ENCODE measurements at places on chromosomes 3 and 15.
A peak's percentile ranks its signal among the peaks of the same experiment; 100 is the strongest.

DNA sequence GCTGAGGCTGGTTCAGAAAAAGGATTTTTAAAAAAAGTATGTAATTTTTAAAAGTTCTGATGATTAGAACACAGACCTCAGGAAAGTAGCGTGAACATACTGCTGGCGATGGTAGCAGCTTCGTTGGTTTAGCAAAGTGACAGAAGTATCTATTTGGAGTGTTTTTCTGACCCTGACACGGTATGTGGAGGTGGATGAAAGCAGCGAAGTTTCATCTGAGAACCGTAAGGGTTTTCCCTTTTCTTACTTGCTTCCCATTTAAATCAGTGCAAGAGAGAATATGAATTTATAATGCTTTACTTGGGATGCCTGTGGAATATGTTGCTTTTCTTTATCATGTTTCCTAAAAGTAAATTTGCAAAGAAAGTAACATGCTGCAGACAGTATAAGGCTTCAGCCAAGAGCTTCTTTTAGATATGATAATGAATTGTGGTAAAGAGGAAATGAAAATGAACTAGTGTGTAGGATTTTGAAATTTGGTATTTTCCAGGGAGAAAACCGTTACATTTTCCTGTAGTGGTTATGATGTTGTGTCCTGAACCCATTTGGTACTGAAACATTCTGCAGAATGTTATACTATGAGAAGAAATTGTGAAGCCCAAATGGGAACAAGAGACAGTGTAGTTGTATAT is 3.9 kb downstream of the CHST2 start:
- no peak for DNase-seq

DNA sequence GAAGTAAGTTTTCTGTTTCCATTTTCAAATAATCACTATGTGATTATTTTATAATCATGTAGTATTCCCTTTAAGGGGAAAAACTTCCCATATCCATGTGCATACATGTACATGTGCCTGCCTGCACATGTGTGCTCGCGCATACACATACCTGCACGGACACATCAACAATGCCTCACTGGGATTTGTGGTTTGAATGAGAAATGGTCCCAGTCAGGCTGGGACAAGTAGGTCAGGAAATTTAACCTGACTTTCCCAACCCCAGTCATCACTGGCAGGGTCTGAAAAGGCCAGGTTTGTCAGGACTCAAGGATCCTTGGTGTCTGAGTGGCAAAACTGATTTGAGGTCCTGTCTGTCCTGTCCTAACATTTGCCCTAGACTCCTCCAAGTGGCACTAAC is 109.3 kb upstream of the MRPS22 start:
- no peak for DNase-seq

GRCh38 chr15:73378089-73378488 is 9.3 kb upstream of the HCN4 start:
- DNase-seq, result no peak

DNA sequence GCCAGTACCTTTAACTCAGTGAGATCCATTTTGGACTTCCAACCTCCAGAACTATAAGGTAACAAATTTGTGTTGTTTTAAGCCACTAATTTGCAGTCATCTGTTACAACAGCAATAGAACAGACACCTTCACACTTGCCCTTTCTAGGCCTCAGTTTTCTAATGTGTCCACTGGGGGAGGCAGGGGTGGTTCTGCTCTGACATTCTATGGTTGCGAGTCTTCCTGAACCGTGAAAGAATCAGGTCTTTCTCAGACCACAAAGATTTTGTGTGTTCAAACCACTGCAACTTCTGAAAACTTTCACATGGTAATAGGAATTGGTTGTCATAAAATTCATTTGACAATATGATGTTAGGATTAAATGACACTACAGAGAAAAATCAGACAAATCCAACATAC is 26.8 kb upstream of the CSTA start:
- no peak for DNase-seq

GRCh38 chr3:151925419-151925818 is 52.0 kb downstream of the SUCNR1 start:
- DNase-seq, result no peak

- no peak for DNase-seq
Observed at GRCh38 chr3:42094691-42095391, 3.7 kb downstream of the TRAK1 start.

DNA sequence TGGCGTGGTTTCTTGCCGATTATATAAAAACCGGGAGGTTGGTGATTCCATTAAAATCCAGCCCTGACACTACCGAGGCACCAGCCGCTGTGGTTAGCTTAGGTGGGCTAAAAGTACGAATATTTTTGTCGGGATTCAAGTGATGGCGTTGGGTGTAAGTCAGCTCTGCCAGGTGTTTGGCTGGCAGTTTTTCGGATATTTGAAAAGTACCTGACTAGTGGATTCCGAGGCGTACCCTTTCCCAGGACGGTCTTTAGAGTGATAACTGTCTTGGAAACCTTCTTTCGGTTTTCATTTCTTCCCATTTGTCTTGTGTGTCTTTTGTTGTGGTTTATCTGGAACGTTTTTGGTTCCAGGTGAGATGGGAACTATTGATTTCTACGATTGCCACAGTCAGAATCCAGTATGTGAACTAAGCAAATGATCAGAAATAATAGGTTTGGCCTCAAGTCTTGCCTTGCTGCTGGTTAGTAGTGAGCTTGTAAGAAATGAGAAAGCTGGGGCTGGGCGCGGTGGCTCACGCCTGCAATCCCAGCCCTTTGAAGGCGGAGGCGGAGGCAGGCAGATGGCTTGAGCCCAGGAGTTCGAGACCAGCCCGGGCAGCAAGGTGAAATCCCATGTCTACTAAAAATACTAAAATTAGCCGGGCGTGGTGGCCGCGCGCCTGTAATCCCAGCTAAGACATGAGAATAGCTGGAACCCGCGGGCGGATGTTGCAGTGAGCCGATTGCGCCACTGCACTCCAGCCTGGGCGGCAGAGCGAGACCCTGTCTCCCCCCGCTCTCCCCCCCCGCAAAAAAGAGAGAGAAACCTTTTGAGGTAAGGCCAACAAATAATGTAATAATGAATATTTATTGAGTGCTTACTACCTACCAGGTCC is 1.4 kb downstream of the FYTTD1 start:
- peak; percentile 6 for DNase-seq

DNA sequence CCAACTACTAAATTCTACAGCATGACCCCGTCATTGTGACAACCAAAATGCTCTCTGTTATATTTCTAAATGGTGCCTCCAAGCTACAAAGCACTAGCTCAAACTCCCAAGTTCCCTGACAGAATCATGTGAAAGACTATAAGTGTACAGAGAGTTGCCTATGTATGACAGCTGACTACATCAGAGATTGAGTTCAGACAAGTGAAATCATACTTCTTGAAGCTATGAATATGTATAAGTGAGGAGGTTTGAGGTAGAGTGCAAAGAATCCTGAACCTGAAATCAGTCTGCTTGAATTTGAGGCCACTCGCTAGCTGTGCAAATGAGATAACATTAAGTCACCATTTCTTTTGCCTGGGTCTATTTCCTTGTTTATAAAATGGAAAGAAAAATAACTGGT is 63.9 kb upstream of the TP63 start:
- DNase-seq, result no peak

DNA sequence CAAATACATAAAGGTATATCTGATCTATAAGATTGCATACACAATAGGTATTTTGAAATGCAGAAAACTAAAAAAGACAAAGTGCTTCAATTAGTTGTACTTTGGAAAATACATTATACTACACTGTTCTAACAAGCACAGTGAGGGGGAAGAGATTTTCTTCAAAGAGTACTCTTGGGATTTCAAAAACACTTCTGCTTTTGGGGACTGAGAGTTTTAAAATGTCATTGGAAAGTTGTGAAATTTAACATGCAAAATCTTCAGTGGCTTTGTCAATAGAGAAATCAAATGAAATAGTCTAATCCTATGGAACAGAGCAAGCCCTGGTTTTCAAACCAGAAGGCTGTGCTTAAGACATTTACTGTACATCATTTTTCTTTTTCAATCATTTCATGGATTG is 322.2 kb upstream of the SEMA6D start:
- DNase-seq, result no peak

GRCh38 chr3:52313774-52314188 is 2.3 kb upstream of the DNAH1 start:
- no peak for DNase-seq

- DNase-seq, result no peak
Observed at GRCh38 chr15:93035953-93036810, 52.8 kb downstream of the RGMA start.

GRCh38 chr15:25694823-25695312 is 168.3 kb downstream of the ATP10A start:
- DNase-seq, result no peak

DNA sequence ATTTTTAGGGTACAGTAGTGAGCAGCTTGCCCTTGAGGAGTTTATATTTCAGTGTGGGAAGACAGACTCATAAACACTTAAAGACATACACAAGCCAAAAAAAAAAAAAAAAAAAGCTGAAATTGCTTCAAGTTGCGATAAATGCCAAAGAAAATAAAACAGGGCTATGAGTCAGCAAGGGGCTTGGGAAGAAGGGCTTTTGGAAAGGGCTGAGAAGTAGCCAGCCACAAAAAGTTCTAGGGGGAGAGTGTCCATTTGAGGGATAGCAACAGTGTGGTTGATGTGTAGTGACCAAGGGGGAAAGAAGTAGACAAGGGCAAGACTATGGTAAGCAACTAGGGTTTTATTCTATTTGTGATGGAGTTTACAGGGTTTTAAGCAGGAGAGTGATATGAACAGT is 185.5 kb downstream of the ADAMTS9 start:
- no peak for DNase-seq

DNA sequence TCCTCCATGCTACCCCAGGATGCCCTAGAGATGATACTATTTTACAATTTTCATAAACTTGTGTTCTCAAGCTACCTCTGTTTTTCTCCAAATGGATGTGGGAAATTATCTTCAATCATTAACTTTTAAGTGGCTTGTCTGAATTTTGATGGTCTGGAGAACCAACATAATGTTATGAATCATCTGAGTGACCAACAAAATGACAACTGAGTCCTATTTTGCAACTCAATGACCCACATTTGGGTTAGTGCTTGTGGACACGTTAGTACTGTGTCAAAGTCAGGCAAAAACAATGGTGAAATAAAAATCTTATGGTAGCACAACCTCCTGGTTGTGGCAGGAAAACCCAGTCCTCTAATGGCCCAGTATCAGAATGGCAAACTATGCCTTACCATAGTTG is 352.4 kb upstream of the ZNF385D start:
- no peak for DNase-seq

GRCh38 chr15:33138000-33138399 is 56.5 kb downstream of the FMN1 start:
- DNase-seq, result no peak

- DNase-seq, result no peak
Observed at GRCh38 chr15:56074481-56075265, 81.3 kb upstream of the NEDD4 start.

DNA sequence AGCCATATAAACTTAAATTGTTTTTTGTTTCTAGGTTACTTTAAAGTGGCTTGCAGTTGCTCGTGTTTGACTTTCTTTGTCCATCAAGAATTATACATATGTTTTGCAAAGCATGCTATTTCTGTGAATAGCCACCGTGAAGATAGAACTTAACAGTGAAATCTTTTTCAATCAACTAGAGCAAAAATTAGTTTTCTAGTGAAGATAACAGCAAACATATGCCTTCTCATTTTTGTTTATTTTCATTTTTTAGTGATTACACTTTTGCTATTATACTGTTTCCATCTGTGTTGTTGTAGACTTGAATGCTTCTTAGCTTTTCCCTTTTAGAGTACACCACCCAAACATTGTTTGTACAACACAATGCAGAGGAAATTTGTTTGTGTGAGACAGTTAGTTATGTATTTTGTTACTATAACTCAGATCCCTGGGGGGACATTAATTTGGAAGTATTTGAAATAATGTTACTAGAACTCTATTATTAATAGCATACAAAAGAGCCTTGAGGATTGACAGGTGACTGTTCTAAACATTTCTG is 62.8 kb downstream of the CRYBG3 start:
- DNase-seq, result no peak

DNA sequence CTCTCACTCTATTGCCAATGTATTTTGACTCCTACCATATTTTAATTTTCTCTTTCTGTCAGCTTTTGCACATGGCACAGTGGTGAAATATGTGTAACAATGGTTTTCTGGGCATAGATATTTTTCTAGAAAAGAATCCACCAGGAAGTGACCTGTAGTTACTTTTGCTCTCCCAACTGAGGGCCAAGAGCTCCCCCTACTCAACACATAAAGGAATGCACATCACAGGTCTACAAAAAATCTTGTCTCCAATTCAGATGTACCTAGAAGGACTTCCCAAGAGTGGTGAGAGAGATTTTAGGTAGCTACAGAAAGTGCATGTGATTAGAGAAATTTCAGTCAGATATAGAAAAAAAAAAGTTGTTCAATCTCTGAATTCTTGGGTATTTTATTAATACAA is 15.6 kb downstream of the CPA3 start:
- DNase-seq, result no peak

- no peak for DNase-seq
Observed at GRCh38 chr3:175606650-175607318, 747.6 kb downstream of the NAALADL2 start.

GRCh38 chr15:56244811-56245576 is 1.3 kb upstream of the RFX7 start:
- peak; percentile 16 for DNase-seq

GRCh38 chr3:17546500-17547255 is 195.8 kb downstream of the TBC1D5 start:
- DNase-seq, result no peak
